A549 treated with CpdA at 1 μM for 4 hours (cell line): ENCODE measurements at places on chromosomes 12 and 14. TPM values are rescaled to one million over a fixed set of nuclear protein-coding genes. Genes with fewer than 3 reads are reported as not detected.

The TMEM19 gene
- 31.1 to 37.4 TPM (median 32.0 TPM) in 5 replicates for total RNA-seq

The BMP4 gene
- 2.0 to 3.1 TPM (median 2.7 TPM) in 5 replicates for total RNA-seq

The KRT5 gene
- 0.08 to 0.25 TPM (median 0.09 TPM) in 3 of 5 replicates, not detected in the others for total RNA-seq

The SLC22A17 gene
- total RNA-seq, result 6.1 to 7.6 TPM (median 6.6 TPM) in 5 replicates

The GZMB gene
- total RNA-seq, result not detected in 5 replicates

The ASIC1 gene
- 4.8 to 7.1 TPM (median 5.9 TPM) in 5 replicates for total RNA-seq

The ACOT6 gene
- total RNA-seq, result not detected in 5 replicates

The FANCM gene
- total RNA-seq, result 5.7 to 8.7 TPM (median 6.6 TPM) in 5 replicates

The ASPG gene
- total RNA-seq, result 0.02 TPM in 1 of 5 replicates, not detected in the others

The SRP54 gene
- total RNA-seq, result 55.3 to 68.6 TPM (median 59.1 TPM) in 5 replicates

The GAS2L3 gene
- 7.0 to 10.2 TPM (median 8.4 TPM) in 5 replicates for total RNA-seq

The CD163L1 gene
- total RNA-seq, result 0.26 to 0.93 TPM (median 0.49 TPM) in 5 replicates

The NR1H4 gene
- 0.05 to 0.23 TPM (median 0.09 TPM) in 3 of 5 replicates, not detected in the others for total RNA-seq

The KRT6C gene
- not detected in 5 replicates for total RNA-seq

The LPAR5 gene
- 0.34 to 0.59 TPM (median 0.54 TPM) in 5 replicates for total RNA-seq

The ADGRD1 gene
- 0.19 to 0.57 TPM (median 0.32 TPM) in 5 replicates for total RNA-seq

The SLC7A8 gene
- total RNA-seq, result 0.18 to 0.82 TPM (median 0.42 TPM) in 5 replicates

The C12orf54 gene
- not detected in 5 replicates for total RNA-seq

The GPR65 gene
- total RNA-seq, result not detected in 5 replicates

The TROAP gene
- total RNA-seq, result 78.1 to 121 TPM (median 84.3 TPM) in 5 replicates

The ASCL1 gene
- total RNA-seq, result 0.05 to 0.08 TPM in 2 of 5 replicates, not detected in the others

The CPSF6 gene
- 60.4 to 81.4 TPM (median 66.6 TPM) in 5 replicates for total RNA-seq

The R3HDM2 gene
- 8.2 to 11.6 TPM (median 10.1 TPM) in 5 replicates for total RNA-seq

The APOLD1 gene
- total RNA-seq, result 0.13 to 0.65 TPM (median 0.30 TPM) in 5 replicates

The TAS2R9 gene
- total RNA-seq, result not detected in 5 replicates

The TAPBPL gene
- total RNA-seq, result 3.3 to 4.0 TPM (median 3.5 TPM) in 5 replicates

The TAS2R50 gene
- not detected in 5 replicates for total RNA-seq

The TMPRSS12 gene
- not detected in 5 replicates for total RNA-seq

The KLHL33 gene
- 0.01 TPM in 1 of 5 replicates, not detected in the others for total RNA-seq

The SMCO2 gene
- total RNA-seq, result 0.13 to 0.50 TPM (median 0.24 TPM) in 5 replicates

The RERG gene
- total RNA-seq, result 0.14 to 0.47 TPM (median 0.21 TPM) in 5 replicates

The RAD51B gene
- 4.2 to 8.0 TPM (median 4.4 TPM) in 5 replicates for total RNA-seq

The PLA2G1B gene
- not detected in 5 replicates for total RNA-seq

The LRFN5 gene
- not detected in 5 replicates for total RNA-seq

The TCL1B gene
- not detected in 5 replicates for total RNA-seq

The HEATR5A gene
- 16.4 to 26.6 TPM (median 22.1 TPM) in 5 replicates for total RNA-seq

The KRT8 gene
- total RNA-seq, result 2,787 to 3,378 TPM (median 3,286 TPM) in 5 replicates

The GARIN6 gene
- not detected in 5 replicates for total RNA-seq

The PPP4R4 gene
- total RNA-seq, result 0.22 to 0.59 TPM (median 0.24 TPM) in 5 replicates

The CMA1 gene
- not detected in 5 replicates for total RNA-seq

The EIF4B gene
- 250 to 461 TPM (median 286 TPM) in 5 replicates for total RNA-seq
